Aorta (tissue), 5 donors: ENCODE measurements at places on chromosomes 11 and 22. TPM values are rescaled to one million over a fixed set of nuclear protein-coding genes. Genes with fewer than 3 reads are reported as not detected.

GRCh38 chr11:107621081-107621480 is 30.1 kb downstream of the ELMOD1 start:
- no peak for DNase-seq

DNA sequence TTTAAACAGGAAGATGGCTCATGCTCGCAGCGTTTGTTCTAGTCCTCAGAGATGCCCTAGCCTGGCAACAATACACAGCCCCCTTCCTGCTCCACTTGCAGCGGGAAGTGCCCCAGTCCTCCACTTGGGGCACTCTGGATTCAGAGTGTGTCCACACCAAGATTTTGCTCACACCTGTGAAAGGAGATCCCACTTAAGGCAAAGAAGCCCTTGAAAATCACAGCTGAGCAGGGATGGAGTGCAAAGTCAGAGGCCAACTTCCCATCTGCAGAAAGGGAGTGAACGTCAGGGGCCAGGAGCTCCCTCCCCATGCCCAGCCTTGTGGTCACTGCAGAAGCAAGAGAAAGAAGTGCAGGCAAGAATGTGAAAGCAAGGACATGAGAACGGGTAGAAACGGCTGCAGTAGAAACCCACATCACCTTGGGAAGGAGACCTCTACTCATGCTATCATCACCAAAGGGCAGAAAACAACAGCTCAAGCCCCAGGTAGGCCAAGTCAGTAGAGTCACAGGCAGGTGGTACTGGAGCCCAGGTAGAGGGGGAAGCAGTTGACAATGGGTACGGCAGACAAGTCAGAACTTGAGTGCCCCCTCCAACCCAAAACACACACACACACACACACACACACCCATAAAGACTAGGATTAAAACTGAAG is 157.4 kb downstream of the BUD13 start:
- DNase-seq, result no peak

DNA sequence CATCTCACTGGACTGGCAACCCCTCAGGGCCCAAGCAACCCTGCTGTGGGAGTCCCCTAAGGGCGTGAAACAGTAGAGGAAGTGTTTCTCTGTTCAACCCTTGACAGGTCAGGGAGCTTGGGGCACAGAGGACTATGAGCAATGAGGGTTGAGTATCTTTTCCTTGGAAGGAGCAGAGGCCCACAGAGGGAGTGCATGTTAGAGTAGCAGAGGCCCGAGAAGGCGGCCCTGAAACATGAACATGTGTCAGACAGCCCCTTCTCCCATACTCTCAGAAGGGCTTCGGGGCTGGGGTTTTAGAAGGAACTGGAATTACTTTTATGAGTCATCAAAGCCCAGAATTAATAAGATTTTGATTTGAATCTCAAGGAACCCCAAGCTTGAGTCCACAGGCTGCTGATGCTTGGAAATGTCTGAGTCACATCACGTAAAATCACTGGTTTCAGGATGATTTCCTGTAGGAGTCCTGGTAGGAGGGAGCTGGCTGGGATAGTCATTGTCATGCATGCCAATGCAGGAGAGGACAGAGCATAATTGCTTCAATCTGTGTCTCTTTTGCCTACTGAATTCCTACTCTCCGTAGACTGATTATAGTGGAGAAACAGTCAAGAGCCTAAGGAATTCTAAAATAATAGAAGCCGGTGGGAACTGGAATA is 22.6 kb downstream of the C11orf71 start:
- no peak for DNase-seq

DNA sequence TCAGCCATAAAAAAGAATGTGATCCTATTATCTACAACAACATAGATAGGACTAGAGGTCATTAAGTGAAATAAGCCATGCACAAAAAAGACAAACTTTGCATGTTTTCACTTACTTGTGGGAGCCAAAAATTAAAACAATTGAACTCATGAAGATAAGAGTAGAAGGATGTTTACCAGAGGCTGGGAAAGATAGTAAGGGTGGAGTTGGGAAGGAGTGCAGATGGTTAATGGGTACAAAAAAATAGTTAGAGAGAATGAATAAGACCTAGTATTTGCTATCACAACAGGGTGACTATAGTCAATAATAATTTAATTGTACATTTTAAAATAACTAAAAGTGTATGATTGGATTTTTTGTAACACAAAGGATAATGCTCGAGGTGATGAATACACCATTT is 27.2 kb upstream of the IL10RA start:
- no peak for DNase-seq

DNA sequence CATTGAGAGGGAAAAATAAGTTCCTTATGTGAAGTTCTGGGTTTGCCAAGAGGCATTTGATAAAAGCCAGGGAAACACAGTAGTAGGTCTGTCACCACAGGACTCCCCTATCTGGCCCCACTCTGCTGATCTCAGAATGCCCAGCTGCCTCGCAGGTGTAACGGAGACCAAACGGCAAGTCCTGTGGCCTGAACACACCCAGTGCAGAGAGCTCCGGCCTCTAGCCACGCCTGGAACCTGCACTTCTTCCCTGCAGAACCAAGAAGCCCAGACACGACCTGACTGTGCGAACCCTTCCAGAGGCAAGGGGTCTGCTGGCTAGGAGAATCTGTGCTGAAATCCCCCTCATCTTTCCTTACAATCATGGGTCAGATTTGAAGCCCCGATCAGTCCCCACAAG is 432.8 kb upstream of the B3GAT1 start:
- no peak for DNase-seq

DNA sequence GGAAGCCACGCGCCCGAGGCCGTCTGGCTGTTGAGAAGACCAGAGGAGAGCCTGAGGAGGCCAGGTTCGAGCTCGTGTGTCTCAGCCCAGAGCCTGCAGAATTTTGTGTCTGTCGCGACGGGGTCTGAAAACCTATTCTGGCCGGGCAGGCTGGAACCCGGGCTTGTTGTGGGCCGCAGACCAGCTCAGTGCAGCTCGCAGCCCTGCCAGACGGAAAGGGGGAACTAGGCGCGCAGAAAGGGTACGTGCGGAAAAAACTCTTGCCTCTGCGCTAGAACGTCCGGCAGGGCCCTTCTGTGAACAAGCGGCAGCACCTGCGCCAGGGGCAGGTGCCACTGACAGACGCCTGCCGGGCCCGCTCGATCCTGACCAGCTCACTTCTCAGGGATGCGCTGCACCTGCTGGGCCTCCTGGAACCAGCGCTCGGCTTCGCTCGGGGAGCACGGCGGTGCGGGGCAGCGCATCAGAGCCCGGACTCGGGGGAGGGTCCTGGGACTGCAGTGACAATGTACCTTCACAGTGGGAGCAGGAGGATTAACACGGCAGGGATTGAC is 409.3 kb downstream of the BRD1 start:
- DNase-seq, result no peak

DNA sequence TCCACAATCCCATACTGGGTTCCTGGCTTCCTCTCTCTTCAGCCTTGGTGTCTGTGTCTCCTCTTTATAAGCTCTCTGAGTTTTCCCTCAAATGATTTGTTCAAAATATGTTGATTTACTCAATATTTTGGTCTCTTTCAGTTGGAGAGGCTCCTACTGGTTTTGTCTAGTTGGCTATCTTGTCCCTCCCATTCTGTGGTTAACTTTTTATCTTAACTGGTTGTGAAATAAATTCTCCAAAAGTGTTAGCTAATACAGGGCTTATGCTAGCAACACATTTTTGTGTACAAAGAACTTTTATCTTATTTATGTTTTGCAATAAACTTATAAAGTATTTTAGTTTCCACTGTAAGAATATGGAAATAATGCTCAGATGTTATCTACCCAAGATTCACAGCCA is 200.9 kb downstream of the AASDHPPT start:
- DNase-seq, result no peak

DNA sequence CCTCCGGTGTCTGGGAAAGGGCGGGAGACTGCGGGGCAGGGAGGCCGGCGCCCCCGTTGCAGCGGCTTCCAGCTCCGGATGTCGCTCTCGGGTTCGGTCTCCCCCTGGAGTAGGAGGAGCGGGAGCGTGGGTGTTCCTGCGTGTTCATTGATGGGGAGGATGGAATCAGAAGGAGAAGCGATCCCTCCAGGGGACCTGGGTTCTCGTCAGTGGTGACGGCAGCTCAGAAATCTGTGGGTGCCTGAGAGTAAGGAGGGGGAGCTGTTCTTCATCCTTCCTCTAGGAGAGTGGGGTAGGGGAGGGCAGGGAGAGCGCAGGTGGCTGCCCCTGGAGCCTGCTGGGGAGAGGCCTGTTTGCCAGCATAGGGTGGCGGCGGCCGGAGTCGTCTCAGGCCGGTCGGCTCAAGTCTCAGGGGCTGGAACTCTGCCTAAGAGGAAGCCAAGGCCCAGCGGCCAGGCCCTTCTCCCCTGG is 1.1 kb downstream of the UBASH3B start:
- peak; percentile 79 for DNase-seq

DNA sequence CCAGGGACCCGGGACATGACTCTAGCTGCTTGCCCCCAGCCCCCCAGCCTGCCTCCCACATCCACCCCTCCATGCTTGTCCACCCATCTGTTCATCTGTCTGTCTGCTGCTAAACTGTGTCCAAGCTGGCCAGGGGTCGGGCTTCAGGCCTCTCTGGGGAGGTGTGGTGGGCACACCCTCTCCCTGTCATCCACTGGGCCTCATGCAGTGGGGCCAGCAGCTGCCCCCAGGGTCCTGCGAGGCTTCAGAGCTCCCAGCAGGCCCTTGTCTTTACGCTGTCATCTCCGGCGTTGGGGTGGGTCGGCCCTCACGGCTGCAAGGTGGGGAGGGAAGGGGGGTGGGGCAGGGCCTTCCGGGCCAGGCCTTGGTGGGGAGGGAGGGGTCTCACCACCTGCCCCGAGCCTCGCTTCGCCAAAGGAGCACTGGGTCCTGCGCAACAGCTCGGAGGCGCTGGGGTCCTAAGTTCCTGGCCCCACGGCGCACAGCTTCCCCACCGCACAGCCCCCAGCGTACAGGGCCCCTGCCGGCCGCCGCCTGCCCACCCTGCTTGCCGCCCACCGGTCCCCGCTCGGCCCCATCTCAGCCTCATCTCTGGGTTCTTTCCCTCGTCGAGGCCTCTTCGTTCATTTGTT is 26.7 kb downstream of the MOB2 start:
- no peak for DNase-seq

KRTAP5-1 gene
- not detected for total RNA-seq

MOB2 gene
- total RNA-seq, result 65.8 TPM

PNPLA5 gene
- not detected for total RNA-seq

LZTR1 gene
- 81.7 TPM for total RNA-seq

WNT7B gene
- not detected for total RNA-seq

ENDOD1 gene
- total RNA-seq, result 54.8 TPM

CD3D gene
- 3.0 TPM for total RNA-seq

NPAS4 gene
- 7.0 TPM for total RNA-seq

IL10RA gene
- 59.2 TPM for total RNA-seq
